ENCODE measurements at places on chromosomes 13 and 19.

DNA sequence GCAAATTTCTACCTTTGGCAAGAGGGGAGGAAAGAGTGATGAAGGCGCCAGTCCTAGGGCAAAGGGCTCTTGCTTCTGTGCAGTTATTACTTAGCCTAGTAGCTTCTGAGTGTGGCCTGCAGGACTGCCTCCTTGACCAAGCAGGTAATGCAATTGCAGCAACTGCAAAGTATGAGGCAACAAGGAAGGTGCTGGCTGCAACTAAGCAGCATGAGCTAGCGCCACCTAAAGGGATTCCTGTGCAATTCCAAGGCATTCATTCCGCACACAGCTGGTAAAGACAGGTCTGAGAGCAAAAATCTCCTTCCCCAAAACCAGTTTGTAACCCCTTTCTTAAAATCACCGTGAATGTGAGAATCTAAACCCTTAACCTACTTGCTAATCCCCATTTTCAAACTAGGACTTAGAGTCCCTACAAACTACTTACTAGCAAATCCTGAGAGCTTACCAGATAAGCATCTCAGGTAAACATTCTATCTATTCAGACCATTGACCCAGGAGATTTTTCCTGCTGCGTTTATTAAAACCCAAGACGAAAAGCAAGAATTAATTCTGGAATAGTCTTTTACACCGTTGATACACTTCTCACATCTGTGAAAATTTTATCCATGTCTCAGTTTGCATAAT is 62.9 kb downstream of the DCT start:
- DNase-seq = no peak

- no peak for DNase-seq
These were observed 4.9 kb downstream of the ARHGEF7 start for GRCh38 chr13:111119966-111120365.

DNA sequence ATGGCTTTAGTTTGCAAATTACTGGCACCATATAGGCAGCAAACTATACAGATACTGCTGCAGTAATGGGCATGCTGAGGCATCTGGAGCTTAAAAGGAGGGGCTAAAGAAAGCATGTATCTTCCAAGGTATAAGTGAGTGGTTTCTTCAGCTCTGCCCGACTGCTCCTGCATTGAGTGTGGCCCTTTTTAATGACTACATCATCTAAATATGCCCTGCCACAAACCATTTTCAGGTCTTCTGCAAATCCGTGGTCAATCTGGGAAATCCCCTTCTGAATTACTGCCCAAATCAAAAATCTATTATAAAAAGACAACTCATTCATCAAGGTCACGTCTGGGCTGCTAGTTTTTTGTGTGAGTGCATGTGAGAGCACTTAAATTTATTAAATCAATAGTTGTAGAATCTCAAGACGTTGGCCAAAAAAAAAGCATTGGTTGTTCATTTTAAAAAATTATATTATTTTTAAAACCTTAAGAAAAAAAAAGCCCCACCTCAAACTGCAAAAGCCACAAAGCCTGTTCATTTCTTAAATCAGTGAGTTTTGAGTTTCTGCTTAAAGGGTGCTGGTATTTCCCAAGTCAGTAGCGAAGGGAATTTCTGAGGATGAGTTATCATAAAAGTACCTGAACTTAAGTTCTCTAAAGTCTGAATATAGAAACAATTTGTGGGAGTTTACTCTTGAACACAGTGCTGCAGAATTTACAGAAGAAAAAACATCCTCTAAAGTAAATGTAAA is 16.3 kb downstream of the LCP1 start:
- peak; percentile 71 for DNase-seq

- DNase-seq = peak; percentile 29
These were observed 583 bp downstream of the TECR start for GRCh38 chr19:14530005-14530348.

DNA sequence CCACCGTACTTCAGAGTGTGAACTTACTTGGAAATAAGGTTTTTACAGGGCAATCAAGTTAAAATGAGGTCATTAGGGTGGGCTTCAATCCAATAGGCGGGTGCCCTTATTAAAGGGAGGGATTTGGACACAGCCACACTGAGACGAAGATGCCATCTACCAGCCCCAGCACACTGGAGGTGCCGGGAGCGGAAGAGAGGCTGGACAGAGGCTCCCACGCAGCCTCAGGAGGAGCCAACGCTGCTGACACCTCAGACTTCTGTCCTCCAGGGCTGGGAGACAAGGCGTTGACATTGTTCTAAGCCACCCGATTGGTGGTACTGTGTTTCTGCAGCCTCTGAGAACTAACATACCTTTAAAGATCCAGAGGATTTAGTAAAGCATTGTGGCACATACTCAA is 12.6 kb upstream of the RAB20 start:
- no peak for DNase-seq

DNA sequence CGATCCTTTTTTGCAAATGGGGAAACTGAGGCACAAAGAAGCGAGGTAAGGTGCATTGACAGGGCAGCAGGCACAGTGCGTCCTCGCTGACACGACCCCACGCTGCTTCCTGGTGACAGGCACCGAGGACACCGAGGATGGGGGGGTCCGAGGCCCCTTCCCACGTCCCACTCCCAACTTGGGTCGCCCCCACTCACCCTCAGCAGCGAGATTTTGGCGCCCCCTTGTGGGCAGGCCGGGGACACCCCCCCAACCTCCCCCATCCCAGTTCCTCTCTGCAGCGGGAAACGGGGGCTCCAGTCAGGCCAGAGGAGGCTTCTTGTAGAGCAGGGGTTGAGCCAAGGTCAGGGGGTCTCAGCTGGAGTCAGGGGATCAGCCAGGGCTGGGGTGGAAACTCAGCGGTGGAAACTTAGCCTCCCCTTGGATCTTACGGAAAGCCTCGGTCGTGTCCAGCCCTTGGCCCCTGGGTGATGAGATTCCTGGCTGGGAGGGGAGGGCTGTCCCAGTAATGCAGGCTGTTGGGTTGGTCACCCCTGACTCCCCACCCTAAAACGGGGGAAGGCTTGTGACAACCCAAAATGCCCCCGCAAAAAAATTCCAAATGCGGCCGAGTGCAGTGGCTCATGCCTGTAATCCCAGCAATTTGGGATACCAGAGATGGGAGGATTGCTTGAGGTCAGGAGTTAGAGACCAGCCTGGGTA is 8.2 kb downstream of the SMIM24 start:
- DNase-seq = peak; percentile 16

- no peak for DNase-seq
These were observed 9.0 kb upstream of the USP29 start for GRCh38 chr19:57110592-57111328.

- no peak for DNase-seq
These were observed 34.4 kb downstream of the NUP58 start for GRCh38 chr13:25335856-25336255.

DNA sequence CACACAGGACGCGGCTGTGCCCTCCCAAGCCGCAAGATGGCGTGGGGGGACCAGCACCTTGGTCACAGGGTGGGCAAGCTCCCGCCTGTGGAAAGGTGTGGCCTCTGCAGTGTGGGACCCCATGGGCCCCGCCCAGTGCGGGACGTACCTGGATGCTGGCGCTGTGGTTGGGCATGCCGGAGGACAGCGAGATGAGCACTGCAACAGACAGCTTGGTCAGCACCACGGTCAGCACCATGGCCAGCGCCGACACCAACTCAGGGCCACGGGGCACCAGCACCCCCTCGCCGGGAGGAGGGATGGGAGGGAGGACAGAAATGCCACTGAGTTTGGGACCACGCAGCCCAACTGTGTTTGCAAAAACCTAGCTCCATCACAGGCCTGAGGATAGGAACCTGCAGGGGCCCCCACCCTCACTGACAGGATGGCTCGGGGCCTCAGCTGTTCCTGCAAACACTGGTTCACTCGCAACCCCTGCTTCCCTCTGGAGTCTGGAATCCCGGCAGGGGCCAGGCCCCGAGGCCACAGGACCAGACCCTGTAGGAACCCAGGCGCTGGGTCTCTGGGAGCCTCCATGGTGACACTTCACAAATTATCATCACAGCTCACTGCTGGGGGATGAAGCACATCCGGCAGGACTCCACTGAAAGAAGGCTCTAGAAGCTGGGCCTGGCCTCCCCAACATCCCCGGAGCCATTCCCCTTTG is 27.1 kb downstream of the IZUMO4 start:
- DNase-seq = no peak

- no peak for DNase-seq
These were observed 154.0 kb downstream of the COG6 start for GRCh38 chr13:39809466-39809865.

GRCh38 chr13:34640179-34640992 is 301.7 kb upstream of the NBEA start:
- no peak for DNase-seq

GRCh38 chr13:43061496-43062280 is 38.3 kb downstream of the DNAJC15 start:
- no peak for DNase-seq

GRCh38 chr19:51566489-51567100 is 4.5 kb upstream of the ZNF175 start:
- DNase-seq = no peak

DNA sequence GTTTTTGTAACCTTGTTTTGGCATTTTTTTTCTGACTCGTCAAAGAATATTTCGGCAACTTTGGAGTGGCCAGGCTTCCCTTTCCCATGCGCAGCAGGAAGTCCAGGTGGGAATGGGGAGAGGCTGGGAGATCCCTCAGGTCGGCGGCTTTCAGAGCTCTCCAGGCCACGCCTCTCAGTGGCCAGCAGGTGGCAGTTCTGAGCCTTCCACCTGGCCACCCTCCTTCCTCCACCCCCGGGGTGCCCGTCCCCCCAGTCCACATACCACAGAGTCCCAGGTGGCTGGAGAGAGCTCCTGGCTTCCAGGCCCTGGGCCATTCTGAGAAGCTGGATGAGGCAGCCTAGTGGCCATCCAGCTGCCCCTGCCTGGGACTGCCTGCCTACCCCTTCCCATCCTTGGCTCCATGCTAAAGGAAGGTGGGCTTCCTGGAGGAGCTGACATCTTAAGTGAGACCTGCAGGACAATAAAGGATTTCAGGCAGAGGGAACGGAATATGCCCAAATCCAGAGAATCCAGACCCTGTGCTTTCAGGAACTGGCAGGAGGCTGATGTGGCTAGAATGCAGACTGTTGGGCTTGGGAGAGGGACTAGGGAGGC is 46.3 kb downstream of the CCNE1 start:
- DNase-seq = peak; percentile 31

DNA sequence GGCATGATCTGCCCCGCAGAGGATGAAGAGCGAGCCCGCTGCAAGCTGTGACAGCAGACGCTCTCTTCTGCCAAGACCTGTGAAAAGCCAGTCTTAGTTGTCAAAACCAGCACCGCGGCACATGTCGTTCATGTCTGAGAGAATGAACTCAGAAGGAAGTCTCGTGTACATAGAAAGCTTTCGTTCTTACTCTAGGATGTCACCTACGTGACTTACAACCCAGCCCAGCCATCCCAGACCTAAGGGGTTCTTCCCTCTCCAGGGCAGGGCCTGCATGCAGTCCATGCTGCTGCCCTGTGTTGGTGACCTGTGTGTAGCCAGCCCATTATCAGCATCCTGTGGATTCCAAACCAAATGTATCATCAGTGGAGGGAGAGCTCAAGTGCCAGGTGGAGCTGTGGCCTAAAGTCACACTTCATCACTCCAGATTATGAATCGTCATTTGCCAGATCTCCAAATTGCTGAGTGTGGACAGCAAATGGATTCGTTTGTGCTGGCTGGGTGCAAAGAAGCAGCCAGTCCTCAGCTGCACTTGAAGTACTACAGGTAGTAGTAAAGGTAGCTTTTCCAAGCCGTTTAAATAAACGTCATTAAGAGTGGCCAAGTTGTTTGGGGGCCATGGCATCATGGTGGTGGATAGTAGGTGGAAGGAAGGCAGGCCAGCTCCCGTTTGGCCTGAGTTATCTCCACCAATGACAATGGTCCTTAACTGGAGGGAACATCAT is 73.9 kb upstream of the GPR183 start:
- DNase-seq = peak; percentile 69

DNA sequence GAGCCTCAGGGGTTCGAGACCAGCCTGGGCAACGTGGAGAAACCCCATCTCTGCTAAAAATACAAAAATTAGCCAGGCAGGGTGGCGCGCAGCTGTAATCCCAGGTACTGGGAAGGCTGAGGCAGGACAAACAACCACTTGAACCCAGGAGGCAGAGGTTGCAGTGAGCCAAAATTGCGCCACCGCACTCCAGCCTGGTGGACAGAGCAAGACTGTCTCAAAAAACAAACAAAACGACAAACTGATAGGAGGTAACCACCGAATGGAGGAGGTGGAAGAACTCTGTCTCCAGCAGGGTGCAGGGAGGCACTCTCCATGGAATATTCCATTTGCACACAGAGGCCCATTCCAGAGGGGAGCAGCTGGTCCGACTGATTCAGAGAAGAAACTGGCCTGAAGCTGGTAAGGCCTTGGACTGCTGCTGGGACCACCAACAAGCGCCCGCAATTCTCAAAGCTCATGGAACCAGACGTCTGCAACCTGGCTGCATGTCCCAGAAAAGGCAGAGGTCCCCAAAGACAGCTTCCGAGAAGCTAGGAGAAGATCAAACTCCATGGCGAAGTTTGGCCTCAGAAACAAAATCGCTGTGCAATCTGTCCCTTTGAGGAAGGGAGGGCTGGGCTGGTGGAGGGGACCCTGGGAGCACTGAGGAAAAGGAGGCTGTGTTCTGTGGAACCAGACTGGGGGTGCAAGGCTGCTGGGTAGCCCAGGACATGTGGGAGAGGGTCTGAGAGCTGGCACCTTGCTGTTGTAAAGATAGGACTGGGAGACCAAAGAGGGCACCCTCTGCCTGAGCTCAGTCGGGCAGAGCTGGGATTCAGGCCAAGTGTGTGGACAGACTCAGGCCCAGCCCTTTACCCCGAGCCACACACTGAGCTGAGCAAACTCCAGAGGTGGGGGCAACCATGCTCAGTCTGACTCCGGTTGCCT is 35.2 kb downstream of the SLC25A42 start:
- DNase-seq = no peak

- DNase-seq = no peak
These were observed 191.5 kb upstream of the KL start for GRCh38 chr13:32824675-32825074.

GRCh38 chr13:33251131-33251661 is 34.4 kb downstream of the STARD13 start:
- DNase-seq = no peak

GRCh38 chr13:44573790-44574465 is 2.2 kb downstream of the TSC22D1 start:
- DNase-seq = peak; percentile 17

DNA sequence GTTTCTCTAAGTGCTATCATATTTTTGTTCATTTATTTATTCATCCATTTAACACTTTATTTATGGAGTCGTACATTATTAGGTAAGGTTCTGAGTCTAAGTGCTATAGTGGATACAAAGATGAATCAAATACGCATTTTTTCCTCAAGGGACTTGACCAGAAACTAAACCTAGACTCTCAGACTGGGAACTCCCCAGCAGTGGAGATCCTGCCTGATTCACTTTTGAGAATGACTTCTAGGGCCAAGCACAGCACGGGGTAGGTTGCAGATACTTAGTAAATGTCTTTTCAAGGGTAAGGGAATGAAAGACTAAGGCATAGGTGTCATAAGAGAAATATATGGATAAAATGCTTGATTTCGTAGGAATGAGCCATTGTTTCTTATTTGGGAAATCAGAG is 7.2 kb downstream of the DNAJC15 start:
- no peak for DNase-seq
